Effector memory CD8-positive, alpha-beta T cell (primary cell): ENCODE measurements at places on chromosomes 5 and 9.
A peak's percentile ranks its signal among the peaks of the same experiment; 100 is the strongest.

DNA sequence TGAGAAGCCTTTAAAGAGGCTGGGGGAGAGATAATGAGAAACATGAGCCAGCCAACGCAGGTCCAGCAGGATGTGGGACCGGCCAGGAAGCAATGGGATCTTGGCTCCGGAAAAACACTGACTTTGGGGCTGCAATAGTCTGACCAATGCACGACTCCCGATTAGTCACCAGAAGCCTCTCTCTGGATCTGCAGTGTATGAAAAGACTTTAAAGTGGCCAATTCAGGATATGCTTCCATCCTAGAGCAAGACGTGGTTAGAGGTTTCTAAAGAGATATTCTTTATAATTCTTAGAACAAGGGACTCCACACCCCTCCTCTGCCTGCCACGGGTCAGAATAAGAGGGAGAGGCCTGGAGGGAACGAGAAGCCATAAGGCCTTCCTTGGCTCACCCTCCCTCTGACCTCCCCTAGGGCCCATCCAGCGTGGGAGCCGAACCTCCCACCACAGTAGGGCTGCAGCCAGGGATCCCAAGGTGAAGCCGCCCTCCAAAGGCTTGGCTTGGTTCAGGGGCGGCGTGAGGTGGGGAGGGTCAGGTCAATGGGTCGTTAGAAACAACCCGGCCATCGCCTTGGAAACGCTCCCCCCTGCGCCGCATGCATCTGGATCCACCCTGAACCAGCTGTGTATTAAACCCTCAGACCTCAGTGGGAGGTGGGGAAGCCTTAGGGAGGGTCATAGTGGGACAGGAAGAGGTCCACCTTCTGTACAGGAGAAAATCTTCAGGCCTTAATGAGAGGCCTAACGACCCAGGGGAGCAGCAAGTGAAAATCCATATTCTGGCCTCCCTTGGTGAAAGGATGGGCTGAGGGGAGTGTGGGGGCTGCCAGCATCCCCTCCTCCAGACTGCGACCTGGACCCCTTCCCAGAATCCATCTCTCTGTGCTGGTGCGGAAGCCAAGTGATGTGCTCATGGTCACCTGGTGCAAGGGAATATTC is 11.1 kb downstream of the FGF1 start:
- DNase-seq = no peak
- no peaks in the 10 kb centered on the region for H3K4me1 ChIP-seq
- H3K4me3 ChIP-seq = no peak overlapping the region
- H3K27ac ChIP-seq = no peak overlapping the region

DNA sequence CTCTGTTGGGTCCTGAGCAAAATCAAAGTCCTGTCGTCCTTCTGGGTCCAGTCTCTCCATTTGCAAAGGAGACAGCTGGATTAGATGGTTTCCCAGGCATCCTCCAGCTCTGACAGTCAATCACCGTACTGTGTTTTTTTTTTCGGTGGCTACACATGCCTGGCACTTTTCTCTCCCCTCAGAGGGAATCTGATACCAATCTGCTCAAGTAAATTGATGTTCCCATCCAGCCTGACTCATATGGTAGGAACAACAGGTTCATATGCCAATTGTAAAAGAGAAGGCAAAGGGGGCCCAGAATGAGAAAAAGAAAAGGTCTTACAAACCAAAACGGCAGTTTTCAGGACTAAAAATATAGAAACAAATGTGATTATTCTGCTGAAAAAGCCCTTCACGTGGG is 1.2 kb downstream of the FBXO10 start:
- peaks cover 5% of the 10 kb centered on the region for H3K36me3 ChIP-seq
- no peaks in the 10 kb centered on the region for H3K27me3 ChIP-seq
- no peak for DNase-seq

GRCh38 chr9:121781701-121782464 is 130.4 kb downstream of the DAB2IP start:
- H3K27me3 ChIP-seq = peaks cover 16% of the 10 kb centered on the region
- no peak overlapping the region for H3K27ac ChIP-seq
- no peaks in the 10 kb centered on the region for H3K4me1 ChIP-seq
- no peak overlapping the region for H3K4me3 ChIP-seq
- peaks cover 3% of the 10 kb centered on the region for H3K36me3 ChIP-seq

DNA sequence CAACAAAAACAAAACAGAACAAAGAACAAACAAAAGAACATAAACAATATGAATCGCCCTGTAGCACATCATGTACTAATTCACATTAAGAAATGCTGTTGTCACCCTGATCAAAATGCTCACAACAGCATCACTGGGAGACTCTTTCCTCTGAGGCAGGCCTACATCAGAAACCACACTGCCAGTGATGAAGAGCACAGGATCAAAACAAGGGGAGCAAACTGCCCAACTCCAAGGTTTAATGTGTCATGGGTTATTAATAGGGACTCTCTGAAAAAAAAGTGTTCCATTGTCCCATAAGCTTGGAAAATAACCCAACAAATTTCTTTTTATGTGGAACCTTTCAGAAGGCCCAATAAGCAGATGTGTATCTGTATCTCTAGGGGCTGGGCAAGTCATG is 74.2 kb downstream of the PTPN3 start:
- no peak overlapping the region for H3K4me3 ChIP-seq
- no peaks in the 10 kb centered on the region for H3K36me3 ChIP-seq
- no peak overlapping the region for H3K27ac ChIP-seq
- no peak for DNase-seq

DNA sequence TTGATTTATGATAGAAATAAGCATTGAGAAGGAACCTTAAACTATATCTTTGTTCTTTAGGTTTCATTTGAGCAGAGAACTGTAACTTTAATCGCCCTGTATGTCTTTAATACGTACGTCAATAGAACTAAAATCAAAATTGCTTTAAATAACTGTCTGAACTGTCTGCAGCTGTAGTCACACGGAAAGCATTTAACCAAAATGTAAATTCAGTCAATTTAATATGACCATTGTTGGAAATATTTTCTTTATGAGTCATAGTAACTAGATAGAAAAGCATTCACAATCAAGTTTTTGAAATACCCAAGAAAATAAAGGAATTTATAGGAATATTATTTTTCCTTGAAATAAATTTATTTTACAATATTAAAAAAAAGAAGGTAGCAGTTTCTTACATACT is 157.1 kb upstream of the CDH6 start:
- H3K27me3 ChIP-seq = no peaks in the 10 kb centered on the region
- DNase-seq = no peak

DNA sequence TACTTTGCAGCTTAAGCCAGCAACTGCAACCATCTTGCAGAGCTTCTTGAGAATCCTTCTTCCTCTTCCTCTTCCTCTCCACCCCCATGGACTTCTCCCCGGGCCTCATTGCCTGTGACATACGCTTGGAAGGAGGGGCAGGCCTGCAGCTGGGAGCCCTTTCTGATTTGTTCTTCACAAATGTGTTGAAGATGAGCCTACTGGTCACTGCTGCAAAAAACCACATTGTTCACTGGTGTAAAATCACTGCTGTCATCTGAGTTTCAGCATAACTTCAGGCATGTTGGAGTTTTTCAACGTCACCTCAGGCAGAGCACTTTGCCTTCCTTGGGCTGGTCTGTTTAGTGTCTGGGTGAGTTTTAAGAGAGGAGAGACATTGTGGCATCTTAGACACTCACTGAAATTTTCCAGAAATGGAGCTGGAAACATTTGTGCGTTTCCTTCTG is 7.9 kb downstream of the TJP2 start:
- no peak for DNase-seq
- peak overlapping the region; percentile 11 for H3K27ac ChIP-seq
- H3K4me3 ChIP-seq = no peak overlapping the region
- H3K4me1 ChIP-seq = peaks cover 10% of the 10 kb centered on the region

DNA sequence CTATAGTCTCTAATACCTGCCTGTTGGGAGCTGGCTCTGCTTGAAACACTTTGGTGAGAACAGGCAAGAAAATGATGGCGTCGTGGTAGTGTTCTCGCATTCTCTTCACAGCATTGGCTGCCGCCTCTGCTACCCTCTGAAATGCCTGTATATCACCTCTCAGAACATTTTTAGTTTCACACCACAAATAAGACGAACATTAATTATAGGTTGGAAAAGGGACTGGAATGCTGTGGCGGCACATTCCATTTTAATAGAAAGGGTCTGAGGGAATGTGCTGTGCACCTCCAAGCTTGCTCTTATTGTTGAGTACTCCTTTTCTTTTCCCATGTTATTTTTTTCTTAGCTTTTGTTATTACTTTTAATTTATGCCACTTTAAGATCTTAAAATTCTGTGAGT is 134.6 kb upstream of the HMHB1 start:
- no peak overlapping the region for H3K27ac ChIP-seq
- no peaks in the 10 kb centered on the region for H3K36me3 ChIP-seq
- H3K27me3 ChIP-seq = no peaks in the 10 kb centered on the region
- H3K4me1 ChIP-seq = no peaks in the 10 kb centered on the region
